ENCODE measurements at places on chromosomes 16 and 17.

- DNase-seq = no peak
Observed at GRCh38 chr16:82470016-82470415, 156.8 kb upstream of the CDH13 start.

DNA sequence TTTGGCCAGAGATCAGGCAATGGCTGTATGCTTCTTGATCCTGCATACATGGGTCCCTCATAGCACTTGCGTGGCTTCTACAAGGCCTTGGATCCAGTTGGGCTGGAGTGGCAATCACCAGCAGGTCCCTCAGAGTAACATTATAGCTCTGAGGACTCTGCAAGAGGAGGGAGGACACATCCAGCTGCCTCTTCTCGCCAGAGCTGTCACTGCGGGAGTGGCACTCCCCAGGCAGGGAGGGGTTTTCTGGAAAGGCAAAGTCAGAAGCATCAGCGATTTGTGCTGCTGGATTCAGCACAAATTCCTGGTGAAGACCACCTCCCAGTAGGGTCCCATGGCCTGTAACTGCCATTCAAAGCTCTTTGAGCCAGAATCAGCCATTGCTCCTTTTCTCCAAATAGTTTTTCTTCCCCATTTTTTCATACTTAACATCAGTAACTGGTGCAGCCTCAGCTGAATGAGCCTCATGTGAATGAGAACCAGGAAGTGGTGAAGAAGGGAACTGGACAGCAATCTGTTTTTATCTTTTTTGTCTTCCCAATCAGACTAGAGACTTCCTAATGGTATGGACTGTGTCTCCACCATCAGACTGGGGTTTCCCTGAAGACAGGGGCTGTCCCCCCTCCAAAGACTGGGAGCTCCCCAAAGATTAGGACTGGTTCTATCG lies 40.6 kb upstream of the HOXB13 start:
- DNase-seq = no peak

DNA sequence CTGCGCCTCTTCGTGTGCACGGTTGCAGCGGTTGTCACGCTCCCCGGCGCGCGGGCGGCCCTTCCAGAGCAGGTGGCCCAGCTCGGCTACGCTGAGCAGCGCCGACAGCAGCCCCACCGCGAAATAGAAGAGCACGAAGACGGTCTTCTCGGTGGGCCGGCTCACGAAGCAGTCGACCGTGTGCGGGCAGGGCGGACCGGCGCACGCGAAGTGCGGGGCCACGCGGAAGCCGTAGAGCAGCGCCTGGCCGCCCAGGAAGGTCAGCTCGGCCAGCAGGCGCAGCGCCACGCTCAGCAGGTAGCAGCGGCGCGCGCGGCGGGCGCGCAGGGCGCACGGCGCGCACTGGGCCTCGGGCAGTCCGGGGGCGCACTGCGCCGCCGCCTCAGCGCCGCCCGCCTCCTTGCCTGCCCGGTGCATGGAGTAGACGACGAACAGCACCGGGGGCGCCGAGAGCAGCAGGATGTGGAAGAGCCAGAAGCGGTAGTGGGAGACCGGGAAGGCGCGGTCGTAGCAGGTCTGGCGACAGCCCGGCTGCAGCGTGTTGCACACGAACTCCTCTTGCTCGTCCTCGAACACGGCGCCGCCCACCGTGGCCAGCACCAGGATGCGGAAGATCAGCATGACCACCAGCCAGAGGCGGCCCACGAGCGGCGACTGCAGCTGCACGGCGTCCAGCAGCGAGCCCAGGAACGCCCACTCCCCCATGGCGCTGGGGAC lies 1.3 kb downstream of the GJD3 start:
- DNase-seq = peak; percentile 82

DNA sequence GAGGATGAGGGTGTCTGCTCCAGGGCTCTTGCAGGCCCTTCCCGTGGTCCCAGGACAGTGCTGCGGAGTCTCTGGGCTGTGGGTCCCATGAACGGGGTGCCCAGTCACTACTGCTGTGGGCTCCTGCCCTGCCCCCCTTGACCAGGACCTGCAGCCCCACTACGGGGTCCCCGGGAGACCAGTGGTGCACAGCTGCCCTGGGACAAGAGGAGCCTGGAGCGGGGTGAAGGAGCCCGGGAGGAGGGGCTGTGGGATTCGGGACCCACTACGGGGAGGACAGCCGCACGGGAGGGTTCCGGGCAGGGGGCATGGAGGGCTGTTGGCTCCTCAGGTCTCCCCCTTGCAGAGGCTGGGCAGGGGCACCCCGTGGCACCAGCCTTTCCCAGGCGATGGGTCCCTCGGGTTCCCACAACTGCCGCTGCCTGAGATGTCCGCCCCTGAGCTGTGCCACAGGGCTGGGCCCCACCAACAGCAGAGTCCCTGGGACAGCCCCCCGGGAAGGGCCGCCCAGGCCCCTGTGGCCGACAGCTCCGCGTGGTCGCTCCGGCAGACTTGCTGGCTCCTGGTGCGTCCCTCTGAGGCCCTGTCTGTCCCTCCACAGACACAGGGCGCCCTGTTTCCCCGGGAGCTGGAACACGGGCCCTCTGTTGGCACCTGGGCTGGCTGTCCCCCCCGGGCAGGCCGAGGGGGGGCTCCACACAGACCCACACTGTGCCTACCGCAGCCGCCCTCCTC lies 52.1 kb upstream of the GNG13 start:
- no peak for DNase-seq

- DNase-seq = peak; percentile 21
Observed at GRCh38 chr17:218432-219110, 37.1 kb upstream of the DOC2B start.

- peak; percentile 56 for DNase-seq
Observed at GRCh38 chr17:42436391-42436790, 13.3 kb upstream of the CAVIN1 start.

GRCh38 chr17:2090804-2091534 lies 36.1 kb downstream of the HIC1 start:
- DNase-seq = no peak

- DNase-seq = no peak
Observed at GRCh38 chr17:67679721-67680120, 38.0 kb upstream of the NOL11 start.

DNA sequence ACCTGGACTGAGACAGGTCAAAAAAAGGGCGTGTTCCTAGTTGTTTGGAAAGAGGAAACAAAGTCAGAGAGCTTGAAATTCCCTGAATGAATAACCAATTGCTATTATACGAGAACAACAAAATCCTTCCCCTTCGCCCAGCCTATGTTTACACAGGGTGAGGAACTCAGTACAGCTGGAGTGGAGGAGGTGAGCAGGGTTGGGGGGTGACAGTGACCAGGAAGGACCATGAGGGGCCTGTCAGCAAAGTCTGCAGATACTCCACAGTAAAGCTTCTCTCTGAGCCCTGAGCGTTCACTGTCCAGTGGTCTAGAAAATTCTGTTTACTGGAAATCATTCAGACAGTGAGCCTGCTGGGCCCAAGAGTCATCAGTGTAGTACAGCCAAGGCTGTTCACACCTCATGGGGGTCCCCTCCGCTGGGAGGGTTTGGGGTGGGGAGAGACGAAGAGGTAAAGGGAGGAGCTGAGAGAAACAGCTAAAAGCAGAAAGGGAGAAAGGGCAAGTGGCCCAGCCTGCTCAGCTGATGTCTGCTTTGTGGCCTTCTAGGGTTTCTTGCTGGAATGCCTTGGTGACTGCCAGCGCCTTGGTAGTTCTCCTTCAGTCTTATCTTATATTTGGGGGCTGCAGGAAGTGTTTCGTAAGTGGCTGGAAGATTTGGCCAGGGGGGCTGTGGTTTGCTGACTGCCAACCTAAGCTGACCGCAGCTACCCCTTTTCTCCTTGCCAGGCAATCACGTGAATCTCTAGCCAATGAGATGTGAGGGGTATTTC lies 5.7 kb downstream of the DUSP3 start:
- DNase-seq = no peak

DNA sequence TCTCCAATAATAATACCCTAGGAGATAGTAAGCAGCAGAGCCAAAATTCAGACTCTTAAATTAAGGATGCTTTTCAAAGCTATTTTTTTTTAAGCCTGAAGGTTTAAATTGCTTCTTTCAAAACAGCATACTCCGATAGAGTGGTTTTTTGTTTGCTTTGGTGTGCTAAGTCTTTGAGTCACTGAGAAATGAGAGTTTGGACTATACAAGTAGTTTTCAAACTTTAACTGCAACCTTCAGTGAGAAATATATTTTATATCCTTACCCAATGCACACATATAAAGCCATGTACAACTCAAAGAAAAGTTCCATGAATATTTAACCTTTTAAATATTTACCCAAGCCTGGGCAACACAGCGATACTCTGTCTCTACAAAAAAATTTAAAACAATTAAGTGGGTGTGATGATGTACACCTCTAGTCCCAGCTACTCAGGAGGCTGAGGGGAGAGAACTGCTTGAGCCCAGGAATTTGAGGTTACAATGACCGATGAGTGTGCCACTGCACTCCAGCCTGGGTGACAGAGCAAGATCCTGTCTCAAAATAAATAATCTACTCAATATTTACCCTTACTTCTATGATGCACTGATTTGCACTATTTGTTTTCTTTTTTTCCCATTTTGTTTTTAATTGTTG lies 19.2 kb downstream of the DCUN1D3 start:
- no peak for DNase-seq

DNA sequence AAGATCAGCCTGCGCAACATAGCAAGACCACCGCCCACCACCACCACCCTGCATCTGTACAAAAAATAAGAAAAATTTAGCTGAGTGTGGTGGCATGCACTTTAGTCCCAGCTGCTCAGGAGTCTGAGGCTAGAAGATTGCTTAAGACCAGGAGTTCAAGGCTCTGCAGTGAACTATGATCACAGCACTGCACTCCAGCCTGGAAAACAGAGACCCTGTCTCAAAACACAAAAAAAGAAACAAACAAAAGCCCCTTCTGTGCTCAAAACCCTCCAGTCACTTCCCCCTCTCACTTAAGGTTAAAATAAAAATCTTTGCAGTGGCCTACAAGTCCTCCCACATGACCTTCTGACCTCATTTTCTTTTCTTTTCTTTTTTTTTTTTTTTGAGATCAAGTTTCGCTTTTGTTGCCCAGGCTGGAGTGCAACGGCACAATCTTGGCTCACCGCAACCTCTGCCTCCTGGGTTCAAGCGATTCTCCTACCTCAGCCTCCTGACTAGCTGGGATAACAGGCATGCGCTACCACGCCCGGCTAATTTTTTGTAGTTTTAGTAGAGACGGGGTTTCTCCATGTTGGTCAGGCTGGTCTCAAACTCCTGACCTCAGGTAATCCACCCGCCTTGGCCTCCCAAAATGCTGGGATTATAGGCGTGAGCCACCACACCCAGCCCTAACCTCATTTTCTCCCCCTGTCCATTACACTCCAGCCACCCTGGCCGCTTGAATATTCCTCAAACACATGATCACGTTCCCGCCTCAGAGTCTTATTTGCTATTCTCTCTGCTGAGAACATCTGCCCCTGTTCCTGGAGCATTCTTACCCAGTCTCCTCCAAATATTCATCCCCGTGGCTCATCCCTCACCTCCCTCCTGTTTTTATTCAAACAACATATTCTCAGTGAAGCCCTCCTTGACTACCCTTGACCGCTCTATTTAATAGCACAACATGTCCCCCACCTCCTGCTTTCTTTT lies 126.6 kb upstream of the MED13 start:
- DNase-seq = no peak

- DNase-seq = no peak
Observed at GRCh38 chr16:19289811-19290485, 4.4 kb downstream of the CLEC19A start.
